ENCODE measurements at places on chromosomes 4 and X. TPM values are rescaled to one million over a fixed set of nuclear protein-coding genes. Genes with fewer than 3 reads are reported as not detected.

Gene BEND2
- total RNA-seq, result 0.05 TPM

- ATAC-seq, result peak; percentile 92
Measured at GRCh38 chr4:27154706-27155105, 294.1 kb downstream of the STIM2 start.

- ATAC-seq, result no peak
Measured at GRCh38 chr4:858831-859451, 33.0 kb upstream of the CPLX1 start.

DNA sequence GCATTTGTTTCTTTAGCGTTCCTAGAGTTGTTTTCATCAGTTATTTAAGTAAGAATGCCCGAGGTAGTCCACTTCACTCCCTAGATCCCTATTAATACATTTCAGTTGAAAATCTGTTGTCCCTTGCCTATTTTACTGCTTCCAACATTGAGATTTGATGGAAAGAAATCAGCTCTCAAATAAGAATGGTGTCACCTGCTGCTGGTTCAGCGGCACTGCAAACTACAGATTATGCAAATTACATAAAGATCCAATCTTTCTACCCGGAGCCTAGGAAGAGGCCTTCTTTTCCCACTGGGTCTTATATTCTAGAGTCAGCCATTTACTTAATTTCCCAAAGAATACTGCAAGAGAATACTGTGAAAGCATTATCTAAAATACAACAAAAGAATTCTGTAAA is 597.6 kb upstream of the MAGEB2 start:
- ATAC-seq, result no peak

DNA sequence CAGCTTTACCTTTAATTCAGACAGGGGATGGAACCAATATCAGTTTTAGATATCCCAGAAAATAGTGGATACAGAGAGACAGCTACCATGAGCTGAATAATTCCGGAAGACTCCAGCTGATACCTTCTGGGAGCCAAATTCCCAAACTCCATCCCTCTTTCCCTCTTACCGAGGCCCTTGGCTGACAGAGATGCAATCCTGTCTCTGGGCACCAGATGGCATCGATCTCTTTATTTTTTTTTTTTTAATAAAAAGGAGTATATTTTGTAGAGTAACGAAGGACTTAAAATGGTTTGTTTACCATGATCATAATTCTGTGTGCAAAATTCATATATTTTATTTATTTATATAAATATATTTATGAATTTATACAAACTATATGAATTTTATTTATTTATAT is 31.0 kb downstream of the RAB40A start:
- ATAC-seq, result no peak

DNA sequence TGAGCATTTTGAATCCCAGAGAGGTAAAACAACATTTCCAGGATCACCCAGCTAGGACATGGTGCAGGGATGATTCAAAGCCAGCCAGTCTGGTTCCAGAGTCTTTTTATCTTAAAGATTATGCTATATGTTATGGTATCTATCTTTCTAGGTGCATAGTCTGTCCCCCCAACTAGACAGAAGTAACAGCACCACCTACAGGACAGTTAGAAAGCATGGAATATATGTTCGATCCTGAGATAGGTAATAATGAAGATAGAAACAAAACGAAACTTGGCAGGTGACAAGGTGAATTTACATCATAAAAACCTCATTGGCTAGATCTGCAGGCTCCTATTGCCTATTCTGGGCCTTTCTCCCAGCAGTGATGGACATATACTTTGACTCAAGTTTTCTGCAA is 723.2 kb downstream of the SMARCA1 start:
- no peak for ATAC-seq

- no peak for ATAC-seq
Measured at GRCh38 chr4:35325908-35326453, 918.3 kb downstream of the ARAP2 start.

Gene CT45A3
- total RNA-seq, result not detected

GRCh38 chr4:152257601-152258066 is 278.3 kb downstream of the FBXW7 start:
- no peak for ATAC-seq

DNA sequence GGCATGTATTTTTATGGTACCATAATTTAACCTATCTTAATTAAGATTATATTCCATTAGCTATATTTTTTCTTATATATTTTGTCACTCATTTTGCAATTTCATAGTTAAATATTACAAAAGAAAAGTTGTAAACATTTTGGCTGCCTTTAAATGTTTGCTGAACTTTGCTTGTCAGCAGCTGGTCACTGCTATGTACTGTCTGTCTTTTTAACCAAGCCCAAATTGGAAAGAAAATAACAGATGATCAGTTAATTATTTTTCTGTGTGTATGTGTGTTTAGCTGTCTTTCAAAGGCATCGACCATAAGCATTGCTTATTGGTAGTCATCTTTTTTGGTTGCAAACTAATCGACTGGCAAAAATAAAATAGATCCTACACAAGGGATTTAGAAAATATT is 54.4 kb upstream of the SMAD1 start:
- ATAC-seq, result no peak

GRCh38 chr4:3437582-3437936 is 4.2 kb upstream of the HGFAC start:
- no peak for ATAC-seq

Gene PCDH11X
- 10.1 TPM for total RNA-seq

- ATAC-seq, result no peak
Measured at GRCh38 chr4:150773032-150773431, 191.1 kb downstream of the MAB21L2 start.

DNA sequence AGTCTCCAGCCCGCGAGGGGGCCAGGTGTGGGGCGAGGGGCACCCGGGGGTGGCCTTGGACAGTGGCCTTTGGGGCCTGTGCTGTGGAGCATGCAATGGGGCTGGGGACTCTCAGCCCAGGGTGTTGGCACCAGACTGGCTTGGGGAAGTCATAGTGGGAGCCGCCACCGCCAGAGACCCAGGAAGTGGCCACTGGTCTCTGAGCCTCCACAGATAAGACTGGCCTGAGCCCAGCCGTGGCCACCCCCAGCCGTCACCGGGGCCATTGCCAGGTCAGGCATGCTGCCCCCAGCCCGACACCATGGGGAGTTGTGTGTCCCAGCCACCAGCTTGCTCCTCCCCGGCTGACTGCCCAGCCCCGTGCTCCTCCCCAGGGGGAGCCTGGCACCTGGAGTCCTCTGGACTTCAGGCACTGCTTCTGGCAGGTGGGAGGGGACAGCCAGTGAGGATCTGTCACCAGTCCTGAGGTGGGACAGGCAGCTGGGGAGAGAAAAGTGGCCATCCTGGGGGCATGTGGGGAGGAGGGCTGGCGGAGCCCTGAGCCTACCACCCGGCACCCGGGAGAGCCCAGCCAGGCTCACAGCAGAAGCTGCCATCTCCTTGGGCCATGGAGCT is 32.5 kb downstream of the TACC3 start:
- ATAC-seq, result no peak

DNA sequence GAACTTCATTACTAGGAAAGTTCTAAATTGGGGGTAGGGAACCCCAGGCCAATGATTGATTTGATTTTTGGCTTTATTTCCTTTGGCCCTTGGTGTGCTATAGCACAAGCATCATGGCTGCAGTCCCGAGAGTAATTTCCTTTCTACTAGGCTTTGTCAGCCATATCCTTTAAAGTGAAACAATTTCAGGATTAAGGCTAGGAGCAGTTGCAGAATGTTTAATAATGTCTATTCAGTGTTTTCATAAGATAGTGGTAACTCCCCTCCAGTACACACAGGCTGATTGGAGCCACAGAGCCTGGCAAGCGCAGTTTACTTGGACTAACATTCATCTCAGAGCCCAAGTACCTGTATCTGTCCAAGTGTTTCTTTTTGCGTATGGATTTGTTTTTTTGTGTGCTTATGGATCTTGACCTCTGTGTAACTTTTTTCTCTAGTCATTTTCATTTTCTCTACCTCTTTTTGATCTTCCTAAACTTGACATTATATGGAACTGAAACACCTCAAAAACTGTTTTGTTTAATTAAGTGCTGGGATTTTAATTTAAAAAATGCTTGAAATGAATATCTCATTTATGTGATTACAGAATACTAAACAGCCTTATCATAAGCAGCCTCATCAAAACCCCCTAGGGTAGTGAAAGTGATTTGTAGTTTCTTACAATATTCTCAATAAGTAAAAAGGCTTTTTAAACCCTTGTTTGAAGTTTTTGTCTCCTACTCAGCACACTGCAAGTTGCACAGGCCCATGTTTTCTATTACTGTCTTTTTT is 7.5 kb downstream of the STIM2 start:
- ATAC-seq, result no peak

DNA sequence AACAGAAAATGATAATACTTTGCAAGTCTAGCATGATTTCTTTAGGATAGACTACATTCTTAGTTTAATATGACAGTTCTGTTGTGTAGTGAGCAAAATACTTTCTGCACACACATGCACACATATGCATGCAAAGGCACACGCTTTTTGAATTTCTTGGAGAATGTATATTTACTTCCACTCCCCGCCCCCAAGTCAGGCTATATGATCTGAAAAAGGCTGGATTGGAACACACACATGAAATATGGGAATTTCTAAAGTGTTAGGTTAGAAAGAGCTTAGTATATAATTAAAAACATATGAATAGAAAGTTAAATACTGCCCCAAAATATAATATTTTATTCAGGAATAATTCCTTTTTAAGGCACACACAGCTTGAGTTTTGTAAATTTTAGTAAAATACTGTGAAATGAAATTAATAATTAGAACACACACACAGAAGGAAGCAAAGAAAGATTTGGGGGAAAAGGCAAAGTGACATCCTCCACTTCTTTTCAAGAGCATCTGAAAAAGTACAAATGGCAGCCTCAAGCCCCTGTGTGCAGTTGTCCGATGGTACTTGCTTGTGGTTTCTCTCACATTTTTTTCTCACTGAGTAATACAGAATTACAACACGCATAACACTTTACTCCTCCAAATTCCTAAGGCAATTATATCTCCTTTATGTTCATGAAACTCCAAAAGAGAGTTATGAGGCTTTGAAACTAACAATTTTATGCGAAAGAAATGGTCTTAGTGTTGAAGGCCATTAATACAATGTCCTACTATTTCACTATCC is 228.9 kb upstream of the ETNPPL start:
- ATAC-seq, result no peak

Gene GPR82
- total RNA-seq, result 1.1 TPM

Gene APLN
- 1.5 TPM for total RNA-seq

GRCh38 chr4:8904666-8905065 is 33.0 kb upstream of the HMX1 start:
- no peak for ATAC-seq

Gene AP1AR
- total RNA-seq, result 22.6 TPM

Gene TNIP3
- not detected for total RNA-seq

- ATAC-seq, result no peak
Measured at GRCh38 chr4:135411251-135411650, 1209.7 kb upstream of the PABPC4L start.

Gene IL13RA2
- 0.87 TPM for total RNA-seq

DNA sequence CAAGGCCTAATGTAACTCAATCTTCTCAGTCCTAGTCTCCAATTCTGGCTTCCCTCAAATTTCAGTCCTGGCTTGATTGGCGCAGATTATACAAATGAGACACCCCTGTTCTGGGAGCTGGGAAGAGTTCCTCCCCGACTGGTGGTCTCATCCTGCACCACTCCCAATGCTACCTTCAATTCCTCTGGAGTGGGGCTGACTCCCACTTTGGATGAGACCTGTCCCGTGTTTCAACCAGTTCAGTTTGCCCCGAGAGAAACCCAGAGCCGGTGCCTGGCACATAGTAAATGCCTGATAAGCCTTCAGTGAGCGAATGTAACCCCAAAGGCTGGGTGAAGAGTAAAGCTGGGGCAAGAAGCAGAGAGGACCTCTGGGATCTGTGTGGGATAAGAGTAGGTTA is 4.0 kb upstream of the SYP start:
- no peak for ATAC-seq

Gene PPA2
- 82.8 TPM for total RNA-seq

DNA sequence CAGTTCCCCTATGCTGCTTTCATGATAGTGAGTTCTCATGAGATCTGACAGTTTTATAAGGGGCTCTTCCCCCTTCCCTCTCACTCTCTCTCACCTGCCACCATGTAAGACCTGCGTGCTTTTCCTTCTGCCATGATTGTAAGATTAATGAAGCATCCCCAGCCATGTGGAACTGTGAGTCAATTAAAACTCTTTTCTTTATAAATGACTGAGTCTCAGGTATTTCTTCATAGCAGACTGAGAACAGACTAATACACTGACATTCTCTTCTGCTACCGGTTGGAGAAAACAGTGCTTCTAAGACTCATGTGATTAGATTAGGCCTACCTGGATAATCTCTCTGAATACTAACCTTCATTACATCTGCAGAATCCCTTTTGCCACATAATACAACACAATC is 45.4 kb upstream of the TRPC5OS start:
- ATAC-seq, result no peak

Gene PNMA6F
- 0.16 TPM for total RNA-seq

Gene MAGEC1
- 0.13 TPM for total RNA-seq

DNA sequence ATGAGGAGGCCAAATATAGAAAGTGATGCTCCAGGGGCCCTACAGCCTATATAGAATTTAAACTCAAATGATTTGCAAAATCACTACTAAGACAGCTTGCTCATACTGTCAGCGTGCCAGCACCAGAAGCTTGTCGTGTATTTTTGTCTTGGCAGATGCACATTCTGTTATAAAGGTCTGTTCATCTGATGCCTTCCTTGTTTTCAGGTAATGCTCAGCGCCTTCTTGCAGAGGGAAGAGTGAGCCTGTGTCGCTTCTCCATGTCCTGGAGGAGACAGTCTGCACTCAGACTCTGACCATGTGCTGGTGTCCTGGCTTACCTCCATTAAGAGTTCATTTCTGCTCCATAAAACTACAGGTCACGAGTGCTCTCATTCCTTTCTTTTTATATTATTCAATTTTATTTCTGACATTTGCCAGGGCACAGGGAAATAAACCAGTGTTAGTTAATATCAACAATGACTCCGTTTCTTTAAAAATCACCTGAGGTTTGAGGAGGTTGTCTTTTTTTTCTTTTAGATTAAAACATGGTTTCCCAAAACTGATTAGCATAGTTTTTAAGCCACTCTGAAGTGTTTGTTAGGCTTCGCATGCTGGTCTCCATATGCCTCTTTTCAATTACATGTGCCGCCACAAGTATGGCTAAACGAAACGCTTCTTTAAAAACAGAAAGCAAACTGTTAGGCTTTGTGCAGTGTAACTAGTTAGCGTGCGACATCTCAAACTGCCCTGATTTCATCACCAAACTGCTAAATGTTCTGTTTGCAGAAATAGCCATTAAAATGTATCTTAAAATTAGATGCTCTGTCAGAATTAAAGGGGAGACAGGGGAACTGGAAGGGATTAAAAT is 215.2 kb upstream of the GK2 start:
- ATAC-seq, result peak; percentile 25

DNA sequence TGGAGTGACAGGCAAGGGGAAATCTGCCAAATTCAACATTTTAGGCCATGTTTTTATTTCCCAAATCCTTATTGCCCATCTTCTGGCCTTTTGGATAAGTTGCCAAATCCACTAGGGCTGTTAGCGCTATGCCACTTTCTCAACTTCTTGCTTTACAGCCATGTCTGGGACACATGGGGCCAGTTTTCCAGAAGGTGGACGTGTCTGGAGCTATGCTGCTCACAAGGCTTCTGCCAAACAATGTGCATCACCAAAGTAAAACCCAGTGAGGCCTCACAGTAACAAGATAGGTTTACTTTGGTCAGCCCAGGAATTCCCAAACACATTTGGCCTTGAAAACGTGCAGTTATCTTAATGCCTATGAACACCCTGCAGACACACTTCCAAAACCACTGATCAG is 142.9 kb downstream of the MID1 start:
- no peak for ATAC-seq

GRCh38 chrX:11588097-11588496 is 77.6 kb downstream of the ARHGAP6 start:
- ATAC-seq, result no peak
